SHP77 treated with DMSO at 0.1 percent for 48 hours (cell line): ENCODE measurements at places on chromosomes 16 and 17.

GRCh38 chr17:33949100-33949499 is 306.0 kb upstream of the CCL2 start:
- DNase-seq = no peak

GRCh38 chr17:9339958-9340357 is 235.7 kb downstream of the STX8 start:
- DNase-seq = no peak

GRCh38 chr17:77488531-77489238 is 347.9 kb downstream of the SEC14L1 start:
- no peak for DNase-seq

- no peak for DNase-seq
Observed at GRCh38 chr17:9271989-9272388, 250.7 kb downstream of the NTN1 start.

DNA sequence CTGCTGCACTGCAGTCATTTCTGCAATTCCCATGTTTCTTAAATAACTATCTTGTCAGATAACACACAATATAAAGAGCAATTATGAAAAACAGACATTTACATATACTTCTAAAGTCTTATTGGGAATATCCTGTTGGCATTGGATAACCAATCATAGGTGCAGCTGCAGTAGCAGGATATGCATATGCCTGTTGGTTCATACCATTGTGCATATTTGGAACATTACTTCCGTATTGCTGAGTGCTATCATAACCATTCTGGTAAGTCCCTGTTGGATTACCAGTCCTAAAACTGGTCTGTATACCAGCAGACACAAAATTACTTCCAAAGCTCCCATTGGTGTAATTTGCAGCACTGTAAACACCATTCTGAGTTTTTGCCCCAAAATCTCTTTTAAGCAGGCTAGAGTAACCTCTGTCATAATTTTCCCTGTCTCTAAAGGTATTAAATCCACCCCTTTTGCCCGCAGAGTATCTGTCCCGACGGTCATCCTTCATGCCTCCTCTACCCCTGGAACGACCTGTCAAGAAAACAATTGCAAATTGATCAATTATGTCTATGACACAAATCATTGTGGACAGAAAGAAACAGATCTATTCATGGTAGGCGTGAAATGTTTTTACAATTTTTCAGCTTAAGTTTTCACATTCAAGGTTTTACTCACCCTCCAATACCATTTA is 3.1 kb upstream of the POLG2 start:
- DNase-seq = no peak

DNA sequence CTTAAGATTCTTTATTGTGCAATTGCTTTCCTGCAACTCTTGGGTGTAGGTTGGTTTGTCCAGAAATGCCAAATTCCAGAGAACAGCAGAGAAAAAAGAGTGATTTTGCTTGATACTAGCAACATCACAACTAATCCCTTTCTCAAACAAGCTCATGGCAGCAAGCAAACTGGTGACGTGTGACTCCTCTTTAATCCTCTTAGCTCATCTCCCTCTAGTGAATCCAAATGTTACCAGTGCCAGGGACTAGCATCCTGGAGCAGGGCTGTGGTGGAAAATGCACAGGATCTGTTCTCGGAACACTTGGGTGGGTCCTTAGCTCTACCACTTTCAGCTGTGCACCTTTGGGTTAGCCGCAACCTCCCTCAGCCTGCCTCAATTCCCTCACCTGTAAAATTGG is 204.0 kb upstream of the CCL2 start:
- DNase-seq = no peak

- DNase-seq = no peak
Observed at GRCh38 chr17:44747566-44747965, 11.2 kb upstream of the ADAM11 start.
